Stimulated activated CD8-positive, alpha-beta memory T cell treated with anti-CD3 and anti-CD28 coated beads, Interleukin-4, amount 100 ng/mL, for 48 hours (primary cell): ENCODE measurements at places on chromosomes 11 and 22.

- DNase-seq, result no peak
Measured at GRCh38 chr11:128152796-128153696, 434.3 kb downstream of the ETS1 start.

GRCh38 chr22:46557736-46558480 lies 20.5 kb upstream of the CELSR1 start:
- DNase-seq, result no peak

GRCh38 chr11:4551346-4551979 lies 6.5 kb downstream of the OR52M1 start:
- DNase-seq, result no peak

DNA sequence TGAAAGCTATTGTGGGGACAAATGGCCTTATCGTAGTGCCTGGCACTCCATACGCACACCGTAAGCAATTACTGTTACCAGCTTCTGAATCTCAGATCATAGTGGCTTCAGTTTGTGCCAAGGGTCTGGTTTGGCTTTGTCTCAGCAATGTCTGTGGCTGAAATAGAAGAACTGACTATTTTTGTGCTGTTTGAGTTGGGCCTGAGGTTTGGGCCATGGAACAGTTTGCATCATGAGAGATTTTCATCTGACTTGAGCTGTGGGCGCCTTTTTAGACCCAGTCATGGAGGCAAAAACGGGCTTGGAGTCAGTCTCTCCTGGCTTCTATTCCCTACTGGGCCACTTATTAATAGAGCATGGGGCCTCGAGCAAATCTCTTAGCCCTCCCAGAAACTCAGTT lies 121.1 kb upstream of the CRYBB3 start:
- no peak for DNase-seq

DNA sequence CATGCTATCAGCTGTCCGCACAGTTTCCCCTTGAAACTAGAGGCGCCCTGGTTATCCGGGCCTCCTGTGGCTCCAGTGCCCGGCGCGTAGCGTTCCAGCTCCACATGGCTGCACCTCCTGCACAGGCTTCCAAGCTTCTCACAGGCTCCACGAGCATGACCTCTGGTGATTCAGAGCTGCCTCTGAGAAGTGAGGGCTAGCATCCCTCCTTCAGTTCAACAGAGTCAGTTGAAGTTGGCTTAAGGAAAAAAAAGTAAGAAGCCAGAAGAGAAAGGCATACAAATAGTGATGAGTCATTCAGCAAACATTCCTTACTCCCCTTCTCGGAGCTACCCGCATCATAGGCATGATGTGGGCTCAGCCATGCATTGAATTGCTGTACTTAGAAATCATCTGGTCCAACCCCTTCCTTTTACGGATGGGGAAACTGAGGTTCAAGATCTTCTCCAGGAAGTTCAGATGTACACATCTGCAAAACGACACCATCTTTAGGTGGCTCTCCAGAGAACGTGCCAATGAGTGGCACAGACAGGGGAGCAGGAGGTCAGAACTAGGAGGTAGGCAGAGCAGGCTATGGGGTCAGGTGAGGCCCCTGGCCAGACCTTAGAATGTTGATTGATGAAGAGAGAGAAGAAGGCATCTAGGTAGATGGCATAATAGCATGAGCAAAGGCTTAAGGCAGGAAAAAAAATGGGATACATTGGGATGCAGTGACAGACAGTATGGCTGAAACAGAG lies 216.3 kb upstream of the TBCEL start:
- no peak for DNase-seq

DNA sequence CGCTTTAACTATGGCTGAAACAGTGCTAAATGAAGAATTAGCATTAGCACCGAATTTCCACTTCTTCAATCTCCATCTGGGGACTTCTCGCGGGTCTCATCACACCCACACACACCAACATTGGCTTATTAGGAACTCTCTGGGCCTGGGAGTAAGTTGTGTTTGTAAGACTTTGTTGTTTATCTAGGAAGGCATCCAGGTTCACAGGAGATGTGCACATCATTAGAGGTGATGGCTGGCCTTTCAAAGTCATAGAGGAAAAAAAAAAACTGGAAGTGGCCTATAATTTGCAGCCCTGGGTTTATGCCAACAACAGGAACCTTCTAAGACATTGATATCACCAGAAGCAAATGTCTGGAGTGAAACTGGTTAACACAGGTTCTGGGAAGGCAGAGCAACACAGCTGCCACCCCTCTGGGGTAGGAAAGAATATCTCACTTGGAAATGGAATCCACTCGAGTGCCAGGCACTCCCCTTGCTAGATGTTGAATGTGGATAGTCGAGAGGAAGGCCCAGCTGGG lies 84.5 kb downstream of the TRAF6 start:
- DNase-seq, result no peak

DNA sequence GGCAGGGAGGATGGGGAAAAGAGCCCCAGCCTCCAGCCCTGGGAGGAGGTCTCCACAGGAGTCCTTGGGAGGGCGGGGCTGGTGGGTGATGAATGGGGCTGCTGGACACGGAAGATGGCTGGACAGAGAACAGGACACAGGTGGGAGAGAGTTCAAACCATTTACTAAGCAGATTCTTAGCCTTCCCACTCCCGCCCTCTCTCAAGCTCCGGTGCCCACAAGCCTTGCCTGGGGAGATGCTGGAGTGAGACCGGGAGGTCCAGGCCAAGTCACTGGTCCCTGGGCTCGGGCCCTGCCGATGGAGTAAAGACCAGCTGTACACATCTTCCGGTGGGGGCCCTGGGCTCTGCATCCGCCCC lies 1.4 kb downstream of the CLDN5 start:
- no peak for DNase-seq

DNA sequence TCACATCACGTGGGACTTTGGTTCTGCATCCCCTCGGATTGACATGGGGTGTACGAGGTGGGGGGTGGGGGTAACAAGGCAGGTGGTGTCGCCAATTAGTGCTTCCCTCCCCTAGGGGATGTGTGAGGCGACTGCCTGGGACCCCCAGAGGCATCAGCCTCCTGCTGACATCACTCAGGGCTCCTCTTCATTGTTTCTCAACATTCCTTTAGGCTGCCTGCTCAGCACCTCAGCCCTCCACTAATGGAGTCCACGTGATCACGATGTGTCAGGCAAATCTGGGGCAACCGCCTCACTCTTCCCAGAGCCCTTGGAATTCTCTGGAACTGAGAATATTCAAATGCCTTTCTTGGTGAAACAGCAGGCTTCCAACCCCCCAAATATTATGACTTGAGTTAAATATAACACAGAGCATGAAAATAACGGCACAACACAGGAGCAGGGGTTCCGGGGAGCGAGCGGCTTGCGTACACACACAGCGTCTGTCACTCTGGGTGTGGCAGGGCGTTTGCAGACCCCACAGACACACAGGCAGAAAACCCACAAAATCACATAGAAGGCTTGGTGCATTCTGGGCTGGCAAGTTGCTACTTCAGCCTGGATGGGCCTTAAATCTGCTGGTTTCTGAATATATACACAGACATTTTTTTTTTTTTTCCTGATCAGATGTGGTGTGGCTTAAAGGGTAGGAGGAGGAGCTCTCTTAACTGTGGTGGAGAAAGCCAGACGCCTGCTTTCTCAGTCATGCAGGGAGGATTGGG lies 170.1 kb upstream of the CADM1 start:
- no peak for DNase-seq

GRCh38 chr11:79686703-79687419 lies 246.0 kb upstream of the TENM4 start:
- DNase-seq, result no peak

DNA sequence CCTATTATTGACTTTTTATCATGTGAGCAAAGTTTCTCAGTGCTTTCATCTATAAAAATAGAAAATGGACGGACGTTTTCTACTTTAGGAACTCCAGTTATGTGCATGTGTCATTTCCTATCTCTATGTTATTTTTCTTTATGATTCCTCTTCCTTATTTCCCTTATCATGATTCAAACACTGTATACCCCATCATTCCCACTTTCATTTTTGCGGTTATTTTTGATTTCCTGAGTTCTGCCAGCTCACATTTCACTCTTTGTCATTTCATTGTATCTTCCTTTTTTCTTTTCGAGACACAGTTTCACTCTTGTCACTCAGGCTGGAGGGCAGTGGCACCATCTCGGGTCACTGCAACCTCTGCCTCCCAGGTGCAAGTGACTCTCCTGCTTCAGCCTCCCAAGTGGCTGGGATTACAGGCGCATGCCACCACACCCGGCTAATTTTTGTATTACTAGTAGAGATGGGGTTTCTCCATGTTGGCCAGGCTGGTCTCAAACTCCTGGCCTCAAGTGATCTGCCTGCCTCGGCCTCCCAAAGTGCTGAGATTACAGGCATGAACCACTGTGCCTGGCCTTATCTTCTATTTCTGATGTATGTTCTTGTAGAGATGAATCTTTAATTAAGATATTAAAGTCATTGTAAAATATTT lies 21.5 kb downstream of the C11orf58 start:
- DNase-seq, result no peak

DNA sequence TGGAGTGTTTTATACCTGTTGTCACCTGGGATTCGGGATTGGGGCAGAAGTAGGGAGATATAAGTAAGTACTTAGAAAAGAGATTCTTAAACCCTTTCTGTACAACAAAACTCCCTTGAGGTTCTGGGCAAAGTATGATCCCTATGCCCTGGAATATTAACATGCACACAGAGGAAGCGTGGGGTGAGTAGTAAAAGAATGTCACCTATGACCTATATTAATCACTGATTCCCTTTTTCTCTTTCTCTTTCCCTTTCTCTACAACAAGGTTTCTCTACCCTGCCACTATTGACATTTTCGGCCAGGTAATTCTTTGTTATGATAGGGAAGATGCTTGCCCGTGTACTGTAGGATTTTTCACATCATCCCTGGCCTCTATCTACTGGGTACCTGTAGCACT lies 209.7 kb upstream of the PLET1 start:
- no peak for DNase-seq

DNA sequence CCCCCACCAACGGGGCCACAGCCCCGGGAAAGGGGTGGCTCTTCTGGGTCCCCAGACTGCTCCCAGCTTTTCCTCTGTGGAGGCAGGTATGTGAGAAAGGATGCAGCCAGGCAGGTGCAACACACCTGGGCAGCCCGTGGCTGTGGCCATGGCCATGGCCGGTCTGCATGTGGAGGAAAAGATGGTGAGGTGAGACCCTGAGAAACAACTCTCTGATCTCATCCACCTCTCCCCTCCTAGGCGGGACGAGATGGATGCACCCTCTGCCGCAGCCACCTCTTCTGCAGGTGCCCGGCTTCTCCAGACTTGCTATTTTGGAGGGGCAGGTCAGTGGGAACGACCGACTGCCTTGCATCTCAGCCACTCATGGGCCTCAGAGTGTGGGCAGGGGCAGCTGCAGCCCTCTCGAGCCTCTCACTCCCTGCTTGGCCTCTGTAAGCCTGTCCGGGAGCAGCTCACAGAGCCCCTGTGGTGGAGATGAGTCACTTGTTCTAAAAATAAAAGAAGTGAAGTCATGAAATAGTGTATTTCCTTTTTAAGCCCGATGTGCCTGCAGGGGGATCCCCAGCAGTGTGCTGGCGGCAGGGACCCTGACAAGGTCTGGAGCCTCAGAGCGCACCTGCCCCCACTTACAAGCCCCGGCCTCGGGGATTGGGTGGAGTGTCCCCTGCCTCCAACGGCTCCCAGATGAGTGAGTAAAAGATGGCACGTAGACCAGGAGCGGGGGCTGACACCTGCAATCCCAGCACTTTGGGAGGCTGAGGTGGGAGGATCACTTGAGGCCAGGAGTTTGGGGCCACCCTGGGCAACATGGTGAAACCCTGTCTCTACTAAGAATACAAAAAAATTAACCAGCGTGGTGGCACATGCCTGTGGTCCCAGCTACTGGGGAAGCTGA lies 10.7 kb downstream of the SMIM38 start:
- DNase-seq, result peak; percentile 73

DNA sequence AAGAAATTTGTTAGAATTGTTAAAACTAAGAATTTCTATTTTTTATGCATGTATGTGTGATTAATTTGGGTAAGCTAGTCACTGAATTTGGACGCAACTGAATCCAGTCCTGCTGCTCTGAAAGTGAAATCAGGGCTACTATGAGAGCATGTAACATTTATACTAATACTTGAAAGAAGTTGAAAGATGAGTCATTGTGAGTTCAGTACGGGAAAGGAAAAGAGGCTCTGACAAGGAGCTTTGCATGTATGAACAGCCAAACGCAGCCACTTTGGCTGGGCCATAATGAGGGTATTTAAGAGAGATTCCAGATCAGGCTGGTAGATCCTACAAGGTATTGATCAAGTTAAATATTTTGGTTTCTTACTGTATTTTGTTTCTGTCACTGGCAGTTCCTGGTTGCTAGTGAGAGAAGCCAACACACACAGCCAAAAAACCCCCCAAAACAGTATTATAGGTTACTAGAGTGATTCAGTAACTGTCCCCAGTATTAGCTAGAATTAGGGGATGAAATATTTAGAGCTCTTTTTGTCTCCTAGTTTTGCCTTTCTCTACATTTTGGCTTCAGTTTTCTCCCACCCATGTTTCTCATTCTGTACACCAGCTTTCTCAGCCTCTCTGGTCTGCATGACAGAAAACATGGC lies 14.1 kb downstream of the AASDHPPT start:
- DNase-seq, result peak; percentile 27

GRCh38 chr11:35907648-35908431 lies 36.0 kb upstream of the LDLRAD3 start:
- DNase-seq, result no peak

DNA sequence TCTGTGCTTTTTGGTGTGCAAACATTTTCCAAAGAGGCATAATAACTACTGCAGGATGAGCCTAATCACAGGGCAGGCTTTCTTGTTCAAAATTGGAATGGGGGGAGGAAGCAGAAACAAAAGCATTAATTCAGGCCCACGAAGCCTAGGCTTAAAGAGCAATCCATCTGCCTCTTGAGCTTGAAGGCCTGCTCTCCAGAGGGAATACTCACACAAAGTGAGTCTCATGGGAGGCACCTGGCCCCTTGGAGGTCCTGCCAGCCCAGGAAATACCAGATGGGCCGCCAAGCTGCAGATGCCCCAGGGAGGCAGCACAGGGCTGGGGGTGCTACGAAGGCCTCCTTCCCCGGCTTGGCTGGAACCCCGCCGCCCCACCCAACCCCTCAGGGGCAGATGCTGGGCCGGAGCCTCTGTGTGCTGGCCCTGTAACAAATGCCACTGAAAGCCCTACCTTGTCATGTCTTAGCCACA lies 39.3 kb upstream of the COMT start:
- DNase-seq, result no peak

DNA sequence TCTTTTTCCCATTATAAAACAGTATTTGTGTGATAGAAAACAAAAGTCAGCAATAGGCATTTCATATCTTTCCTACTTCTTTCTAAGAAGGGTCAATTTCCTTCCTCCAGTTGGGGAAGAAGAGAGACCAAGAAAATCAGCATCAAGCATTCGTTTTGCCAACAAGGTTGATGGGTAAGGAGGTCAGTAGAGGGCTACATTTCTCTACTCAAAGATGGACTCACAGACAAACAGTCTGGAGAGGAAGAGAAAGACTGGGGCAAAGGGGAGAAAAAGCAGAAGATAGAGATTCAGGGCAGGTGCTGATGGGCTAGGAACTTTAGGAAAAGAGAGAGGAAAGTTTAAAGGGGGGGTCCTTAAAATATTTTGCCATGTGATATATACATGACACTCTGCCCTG lies 8.6 kb upstream of the MTNR1B start:
- DNase-seq, result no peak
